ENCODE measurements at places on chromosomes 1 and 21.

- DNase-seq = no peak
Observed at GRCh38 chr1:197595304-197595904, 179.9 kb downstream of the DENND1B start.

DNA sequence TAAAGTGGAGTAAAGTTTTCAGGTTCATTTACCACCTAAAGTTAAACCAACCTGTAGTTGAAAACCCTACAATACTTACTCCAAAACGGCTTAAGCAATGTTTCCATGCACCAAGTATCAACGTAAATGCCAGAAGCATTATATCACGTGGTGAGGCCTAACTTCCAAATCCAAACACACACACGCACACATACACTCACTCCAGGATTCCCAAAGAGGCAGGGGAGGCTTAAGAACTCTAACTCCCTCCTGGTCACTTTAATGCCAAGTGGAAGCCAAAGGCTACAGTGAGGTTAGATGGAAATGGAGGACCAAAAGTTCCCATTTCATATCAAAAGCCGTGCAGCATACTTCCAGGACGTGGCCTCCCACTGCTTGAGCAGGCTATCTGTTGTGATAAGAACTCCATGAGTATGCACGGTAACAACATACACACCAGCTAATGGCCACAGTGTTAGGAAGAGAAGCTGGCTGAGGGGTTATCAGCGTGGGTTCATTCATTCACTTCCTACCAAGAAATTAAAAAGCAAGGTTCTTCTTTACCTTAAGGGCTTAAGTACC is 224.1 kb downstream of the SLC45A1 start:
- peak; percentile 79 for DNase-seq

GRCh38 chr1:167266965-167267364 is 46.3 kb downstream of the POU2F1 start:
- DNase-seq = no peak

DNA sequence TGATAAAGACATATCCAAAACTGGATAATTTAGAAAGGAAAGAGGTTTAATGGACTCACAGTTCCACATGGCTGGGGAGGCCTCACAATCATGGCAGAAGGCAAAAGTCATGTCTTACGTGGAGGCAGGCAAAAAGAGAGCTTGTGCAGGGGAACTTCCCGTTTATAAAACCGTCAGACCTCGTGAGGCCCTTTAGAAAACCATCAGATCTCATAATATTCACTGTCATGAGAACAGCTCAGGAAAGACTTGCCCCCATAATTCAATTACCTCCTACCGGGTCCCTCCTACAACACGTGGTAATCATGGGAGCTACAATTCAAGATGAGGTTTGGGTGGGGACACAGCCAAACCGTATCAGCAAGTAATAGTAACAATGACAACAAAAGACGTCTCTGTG is 88.2 kb upstream of the SLC25A33 start:
- DNase-seq = no peak

DNA sequence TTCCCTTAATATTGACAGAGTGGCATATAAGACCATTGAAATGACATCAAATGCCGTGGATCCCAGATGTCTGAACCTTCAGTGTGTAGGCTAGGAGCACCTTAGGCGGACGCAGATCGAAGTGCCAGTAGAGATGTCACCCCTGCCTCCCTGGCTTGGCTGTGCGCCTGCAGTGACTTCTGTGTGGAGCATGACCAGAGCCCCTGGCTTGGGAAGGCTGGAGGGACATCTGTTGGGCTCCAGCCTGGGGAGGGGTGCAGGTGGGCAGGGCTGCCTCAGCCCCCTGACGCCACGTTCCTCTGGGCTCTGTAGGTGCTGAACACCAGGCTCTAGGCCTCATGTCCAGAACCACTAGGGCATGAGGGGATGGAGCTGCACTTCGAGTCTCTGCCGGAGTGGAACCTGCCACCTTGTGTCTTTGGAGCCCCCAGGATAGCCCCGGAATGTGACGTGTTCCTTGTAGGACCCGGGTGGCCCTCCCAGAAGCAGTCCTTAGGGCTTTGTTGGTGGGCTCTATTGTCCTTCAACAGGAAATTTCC is 103.8 kb downstream of the ADARB1 start:
- DNase-seq = no peak

- no peak for DNase-seq
Observed at GRCh38 chr21:40194185-40194980, 327.1 kb downstream of the PCP4 start.

GRCh38 chr1:91500756-91501522 is at the start of gene CDC7:
Gene CDC7 (plus strand): TSS chr1:91500851. CDS start chr1:91501717, 866 bp downstream.
- peak; percentile 97 for DNase-seq

GRCh38 chr1:19325958-19326747 is 14.0 kb downstream of the SLC66A1 start:
- no peak for DNase-seq

GRCh38 chr1:14677292-14677971 is 78.9 kb downstream of the KAZN start:
- no peak for DNase-seq

DNA sequence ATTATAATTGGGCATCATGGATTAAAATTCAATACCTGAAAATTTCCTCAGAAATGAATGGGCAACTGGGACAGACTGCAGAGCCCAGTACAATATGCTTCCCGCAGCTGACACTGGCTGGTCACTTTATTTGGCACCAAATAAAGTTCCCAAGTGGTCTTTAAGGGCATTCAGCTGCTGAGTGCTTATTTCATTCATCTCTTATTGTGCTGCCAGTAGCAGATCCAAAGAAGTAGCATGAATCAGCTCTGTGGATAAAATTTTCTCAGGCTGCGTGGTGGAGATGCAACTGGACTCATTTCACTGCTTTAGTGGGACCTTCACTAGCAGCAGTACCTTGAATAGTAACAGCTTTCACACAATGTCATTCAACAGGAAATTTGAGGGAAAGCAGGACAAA is 226.3 kb upstream of the ADGRL2 start:
- no peak for DNase-seq

DNA sequence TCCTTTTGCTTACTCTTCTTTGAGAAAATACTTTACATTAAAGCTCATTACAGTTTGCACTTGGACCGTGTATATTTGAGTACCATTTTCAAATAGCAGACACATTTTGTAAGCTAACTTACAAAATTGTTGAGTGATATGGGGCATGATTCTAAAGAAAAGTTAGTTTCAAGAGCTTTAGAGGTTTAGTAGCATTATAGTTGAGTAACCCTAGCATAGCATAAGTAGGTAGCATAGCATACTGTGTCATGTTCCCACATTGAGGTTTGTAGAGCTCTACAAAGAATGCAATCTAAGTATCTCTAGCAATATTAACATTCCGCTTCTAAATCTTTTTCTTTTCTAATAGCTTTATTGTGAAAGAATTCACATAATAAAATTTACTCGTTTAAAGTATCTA is 92.0 kb downstream of the ITSN1 start:
- DNase-seq = no peak

DNA sequence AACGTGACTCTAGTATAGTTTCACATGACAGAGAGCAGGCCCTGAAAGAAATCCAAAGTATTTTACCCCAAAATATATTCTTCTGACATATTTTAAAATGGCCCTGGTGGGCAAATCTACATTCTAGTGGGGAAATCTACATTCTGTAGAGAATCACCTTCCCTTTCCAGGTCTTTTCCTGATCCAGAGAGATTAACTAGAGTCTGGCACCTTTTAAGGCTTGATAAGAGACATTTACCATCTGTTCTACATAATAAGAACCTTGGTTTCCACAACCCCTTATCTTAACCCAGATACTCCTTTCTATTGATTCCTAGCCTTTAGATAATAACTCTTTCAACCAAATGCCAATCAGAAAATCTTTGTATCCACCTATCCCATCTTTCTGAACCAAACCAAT is 17.0 kb upstream of the L1TD1 start:
- DNase-seq = no peak

GRCh38 chr1:239228451-239228850 is 157.9 kb upstream of the CHRM3 start:
- DNase-seq = no peak

DNA sequence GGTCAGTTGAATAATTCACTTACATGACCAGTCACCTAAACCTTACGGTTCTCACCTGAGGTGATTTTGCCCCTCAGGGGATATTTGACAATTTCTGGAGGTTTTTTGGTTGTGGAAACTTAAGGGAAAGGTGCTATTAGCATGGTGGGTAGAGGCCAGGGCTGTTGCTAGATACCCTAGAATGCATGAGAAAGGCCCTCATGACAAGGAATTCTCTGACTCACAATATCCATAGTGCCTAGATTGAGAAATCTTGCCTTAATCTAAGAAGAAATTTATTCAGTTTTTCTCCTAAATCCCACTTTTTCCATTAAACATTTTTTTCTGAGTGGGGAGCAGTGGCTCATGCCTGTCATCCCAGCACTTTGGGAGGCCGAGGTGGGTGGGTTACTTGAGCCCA is 119.7 kb downstream of the TGFB2 start:
- DNase-seq = no peak

- no peak for DNase-seq
Observed at GRCh38 chr1:43764581-43764980, 57.2 kb downstream of the ST3GAL3 start.

DNA sequence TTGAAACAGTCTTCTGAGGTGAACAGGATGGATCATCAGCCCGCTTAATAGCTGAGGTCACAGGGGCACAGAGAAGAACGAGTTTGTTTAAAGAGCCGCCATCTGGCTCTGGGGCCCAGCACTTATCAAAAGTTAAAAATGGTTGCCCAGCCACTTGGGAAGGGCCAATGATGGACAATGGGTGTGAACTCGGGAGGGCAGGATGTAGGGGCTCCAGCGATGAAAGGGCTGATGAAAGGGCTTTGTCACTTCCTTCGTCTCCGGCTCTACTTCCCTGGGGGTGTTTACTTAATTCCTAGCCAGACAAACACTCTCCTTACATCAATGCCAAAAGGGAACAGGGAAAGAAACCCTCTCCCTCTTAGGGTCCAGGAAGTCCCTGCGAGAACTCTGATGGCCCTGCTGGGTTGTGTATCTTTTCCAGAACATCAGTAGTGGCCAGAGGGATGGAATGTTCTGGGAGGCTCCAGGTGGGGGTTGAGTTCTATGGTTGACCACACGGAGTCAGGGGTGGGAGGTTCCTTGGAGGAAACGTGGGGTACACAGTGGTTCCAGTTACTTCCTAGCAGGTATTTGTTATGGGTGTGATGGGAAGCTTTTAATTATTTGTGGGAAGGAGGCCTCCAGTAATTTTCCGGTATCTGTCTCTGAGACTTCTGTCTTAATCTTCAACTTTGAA is 9.0 kb upstream of the ABCG1 start:
- DNase-seq = no peak

DNA sequence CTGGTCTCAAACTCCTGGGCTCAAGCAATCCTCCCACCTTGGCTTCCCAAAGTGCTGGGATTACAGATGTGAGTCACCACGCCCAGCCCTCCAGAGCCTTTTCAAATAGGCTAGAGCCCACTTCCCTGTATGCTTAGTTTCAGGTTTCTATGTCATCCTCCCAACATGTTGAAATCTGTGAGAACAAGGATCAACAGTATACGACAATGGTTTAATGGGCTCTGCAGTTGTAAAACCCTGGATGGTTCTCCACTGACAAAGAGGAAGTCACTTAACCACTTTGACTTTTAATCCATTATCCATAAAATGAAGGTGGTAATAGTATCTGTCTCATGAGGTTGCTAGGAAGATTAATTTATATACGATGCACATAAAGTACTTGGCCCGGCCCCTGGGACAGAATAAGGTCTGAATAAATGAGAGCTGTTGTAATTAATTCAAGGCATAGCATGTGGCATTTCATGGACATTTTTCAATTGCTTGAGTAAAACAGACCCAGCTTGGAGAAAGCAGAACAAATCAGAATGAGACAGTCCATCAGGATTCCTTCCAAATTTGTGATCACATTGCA is 113.9 kb upstream of the ZNF648 start:
- DNase-seq = no peak

DNA sequence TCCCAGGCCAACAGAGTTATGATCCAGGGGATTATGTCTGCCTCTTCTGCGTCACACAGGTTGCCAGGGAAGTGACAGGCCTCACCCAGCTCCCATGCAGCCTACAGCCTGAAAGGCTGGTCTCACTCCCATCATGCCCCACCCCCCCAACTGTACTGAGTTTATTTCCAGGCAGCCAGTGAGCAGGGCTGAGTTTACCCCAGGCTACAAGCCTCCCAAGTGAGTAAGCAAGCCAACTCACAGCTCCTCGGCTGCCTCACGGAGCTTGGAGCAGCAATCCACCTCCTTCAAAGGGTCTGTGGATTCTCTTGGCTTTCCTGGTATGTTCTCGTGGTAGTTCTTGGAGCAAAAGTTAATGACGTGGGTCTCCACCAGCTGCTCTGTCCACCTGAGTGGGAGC is 1147.6 kb upstream of the ADGRL4 start:
- DNase-seq = no peak

DNA sequence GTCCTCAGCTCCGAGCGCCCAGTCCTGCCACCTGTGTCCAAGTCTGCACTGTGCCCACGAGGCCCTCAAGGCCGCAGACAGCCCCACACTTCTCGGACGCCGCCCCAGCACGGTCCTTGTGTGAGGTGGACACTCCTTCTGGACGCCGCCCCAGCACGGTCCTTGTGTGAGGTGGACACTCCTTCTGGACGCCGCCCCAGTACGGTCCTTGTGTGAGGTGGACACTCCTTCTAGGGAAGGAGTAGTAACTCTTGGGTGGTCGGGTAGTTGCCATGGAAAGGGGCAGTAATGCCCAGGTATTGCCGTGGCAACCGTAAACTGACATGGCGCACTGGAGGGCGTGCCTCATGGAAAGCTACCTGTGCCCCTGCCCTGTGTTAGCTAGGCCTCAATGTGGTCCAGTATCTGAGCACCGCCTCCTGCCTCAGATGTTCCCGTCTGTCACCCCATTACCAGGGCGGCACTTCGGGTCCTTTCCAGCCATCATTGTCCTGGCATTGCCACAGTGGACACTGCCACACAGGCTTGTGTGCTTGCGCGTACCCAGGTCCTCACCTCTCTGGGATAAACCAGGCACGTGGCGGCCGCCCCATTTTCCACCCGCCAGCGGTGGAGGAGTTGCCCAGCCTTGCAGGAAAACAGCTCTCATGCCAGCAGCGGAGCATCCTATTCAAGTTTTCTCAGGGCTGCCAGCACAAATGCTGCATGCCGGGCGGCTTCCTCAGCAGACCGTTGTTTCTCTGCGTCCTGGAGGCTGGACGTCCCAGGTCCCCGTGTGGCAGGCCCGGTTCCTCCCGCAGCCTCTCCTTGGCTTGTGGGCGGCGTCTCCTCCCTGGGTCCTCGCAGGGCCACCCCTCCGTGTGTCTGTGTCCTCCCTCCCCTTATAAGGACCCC is 40.8 kb upstream of the POFUT2 start:
- DNase-seq = no peak

DNA sequence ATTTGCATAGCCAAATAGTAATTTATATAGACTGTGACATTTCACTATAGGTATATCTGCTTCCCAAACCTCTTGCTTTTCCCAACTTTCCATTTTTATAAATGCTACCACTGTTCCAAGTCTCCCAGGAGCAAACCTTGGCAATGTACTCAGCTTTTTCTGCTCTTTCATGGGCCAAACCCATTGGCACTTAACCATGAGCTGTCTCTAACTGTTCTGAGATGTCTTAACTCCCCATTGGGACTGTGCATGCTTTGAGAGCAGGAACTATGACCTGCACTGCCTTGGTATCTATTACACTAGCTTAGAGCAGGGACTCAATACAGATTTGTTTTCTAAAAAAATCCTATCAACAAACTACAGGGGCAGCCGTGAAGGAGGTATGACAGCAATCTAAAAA is 22.5 kb upstream of the KHDRBS1 start:
- DNase-seq = no peak
